ENCODE measurements at places on chromosomes 2 and 18.

GRCh38 chr2:82275599-82275998 lies 1971.0 kb upstream of the LRRTM1 start:
- no peak for DNase-seq

- no peak for DNase-seq
These were observed 15.0 kb upstream of the HTR2B start for GRCh38 chr2:231139796-231140195.

- no peak for DNase-seq
These were observed 335.9 kb downstream of the CYP26B1 start for GRCh38 chr2:71811726-71812125.

- DNase-seq: no peak
These were observed 62.0 kb upstream of the ZSWIM2 start for GRCh38 chr2:186910996-186911395.

- no peak for DNase-seq
These were observed 9.5 kb downstream of the ARHGEF4 start for GRCh38 chr2:130846233-130846632.

DNA sequence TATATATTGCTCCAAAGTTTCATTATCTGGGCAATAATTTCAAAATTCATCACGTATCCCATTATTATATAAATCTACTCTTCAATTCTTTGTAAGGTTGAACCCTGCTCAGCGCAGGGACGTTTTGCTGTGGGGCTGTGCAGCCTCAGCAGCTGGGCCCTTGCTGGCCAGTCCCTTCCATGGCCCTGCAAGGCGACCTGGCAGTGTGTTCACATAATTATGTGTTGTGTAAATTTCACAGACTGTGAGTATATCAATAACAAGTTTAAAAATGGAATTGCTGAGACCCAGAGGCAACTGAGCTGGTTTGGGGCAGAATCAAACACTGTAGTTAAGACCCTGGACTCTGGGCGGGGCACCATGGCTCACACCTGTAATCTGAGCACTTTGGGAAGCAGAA lies 16.1 kb upstream of the MAL start:
- no peak for DNase-seq

- no peak for DNase-seq
These were observed 27.5 kb upstream of the ACVR1 start for GRCh38 chr2:157903626-157904025.

- no peak for DNase-seq
These were observed 2.8 kb downstream of the GATA6 start for GRCh38 chr18:22172120-22172582.

Data from liver (tissue), 10 donors.